GM23248 (cell line): ENCODE measurements at places on chromosomes 12 and 14. TPM values are rescaled to one million over a fixed set of nuclear protein-coding genes. Genes with fewer than 3 reads are reported as not detected.

DNA sequence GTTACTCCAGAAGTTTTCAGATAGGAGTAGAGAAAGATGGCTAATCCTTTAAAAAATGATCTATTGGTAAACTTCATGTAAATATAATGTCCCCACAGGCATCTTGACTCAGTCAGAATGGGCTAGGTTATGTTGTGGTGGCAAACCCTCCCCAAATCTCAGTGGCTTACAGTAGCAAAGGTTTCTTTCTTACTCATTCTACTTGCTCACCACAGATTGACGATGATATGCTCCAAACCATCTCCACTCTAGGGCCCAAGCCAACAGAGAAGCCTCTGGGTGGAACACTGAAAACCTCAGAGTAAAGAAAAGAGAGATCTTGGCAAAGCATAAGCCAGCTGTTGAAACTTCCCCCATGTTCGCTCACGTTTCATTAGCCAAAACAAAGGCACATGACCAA is 146.4 kb downstream of the EMP1 start:
- DNase-seq, result peak; percentile 64
- H3K36me3 ChIP-seq, result no peaks in the 10 kb centered on the region
- H3K27ac ChIP-seq, result no peak overlapping the region
- no peaks in the 10 kb centered on the region for H3K27me3 ChIP-seq

DNA sequence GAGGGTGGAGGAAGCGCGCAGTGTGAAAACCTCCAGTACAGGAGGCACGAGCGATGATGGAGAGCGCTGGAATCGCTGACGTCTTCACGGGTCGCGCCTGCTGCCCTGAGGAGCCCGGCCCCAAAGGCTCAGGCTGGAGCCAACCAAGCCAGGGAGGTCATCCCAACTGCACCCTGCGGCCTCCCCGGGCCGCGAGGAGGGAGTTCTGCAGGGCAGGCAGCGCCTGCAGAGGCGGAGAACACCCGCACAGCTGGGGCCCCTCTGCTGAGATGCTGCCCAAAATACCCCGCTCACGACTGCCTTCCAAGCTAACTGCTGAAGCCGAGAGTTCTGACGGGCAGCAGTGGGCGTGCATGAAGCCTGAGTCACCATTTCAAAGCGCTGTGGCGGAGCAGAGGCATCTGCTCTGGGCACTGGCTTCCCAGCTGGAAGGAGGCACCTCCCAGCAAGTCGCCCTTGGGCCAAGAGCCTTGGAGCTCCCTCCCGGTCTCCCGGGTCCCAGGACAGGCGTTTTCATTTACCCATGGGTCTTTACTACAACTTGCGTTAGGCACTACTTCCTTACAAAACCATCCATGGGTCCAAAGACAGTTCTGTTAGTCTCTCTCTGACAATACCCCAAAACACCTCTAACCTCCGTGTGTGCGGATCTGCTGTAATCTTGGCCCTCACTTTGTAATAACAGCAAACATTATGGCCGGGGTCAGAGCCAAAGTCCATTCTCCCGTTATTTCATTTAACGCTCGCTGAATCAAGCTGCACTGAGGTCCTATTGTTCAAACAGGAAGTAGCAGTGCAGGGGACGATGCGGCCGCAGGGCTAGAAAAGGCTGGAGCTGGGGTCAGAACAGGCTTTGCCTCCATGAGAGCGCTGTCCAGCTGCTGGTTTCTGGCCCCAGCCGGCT is 60.1 kb upstream of the RIMBP2 start:
- peak overlapping the region; percentile 67 for H3K4me3 ChIP-seq
- peaks cover 12% of the 10 kb centered on the region for H3K4me1 ChIP-seq
- no peaks in the 10 kb centered on the region for H3K27me3 ChIP-seq

GRCh38 chr14:55028066-55028465 is 1.0 kb downstream of the SOCS4 start:
- H3K27ac ChIP-seq, result peak overlapping the region; percentile 84
- H3K4me3 ChIP-seq, result peak overlapping the region; percentile 91
- no peaks in the 10 kb centered on the region for H3K27me3 ChIP-seq
- H3K4me1 ChIP-seq, result peaks cover 35% of the 10 kb centered on the region
- DNase-seq, result peak; percentile 54

DNA sequence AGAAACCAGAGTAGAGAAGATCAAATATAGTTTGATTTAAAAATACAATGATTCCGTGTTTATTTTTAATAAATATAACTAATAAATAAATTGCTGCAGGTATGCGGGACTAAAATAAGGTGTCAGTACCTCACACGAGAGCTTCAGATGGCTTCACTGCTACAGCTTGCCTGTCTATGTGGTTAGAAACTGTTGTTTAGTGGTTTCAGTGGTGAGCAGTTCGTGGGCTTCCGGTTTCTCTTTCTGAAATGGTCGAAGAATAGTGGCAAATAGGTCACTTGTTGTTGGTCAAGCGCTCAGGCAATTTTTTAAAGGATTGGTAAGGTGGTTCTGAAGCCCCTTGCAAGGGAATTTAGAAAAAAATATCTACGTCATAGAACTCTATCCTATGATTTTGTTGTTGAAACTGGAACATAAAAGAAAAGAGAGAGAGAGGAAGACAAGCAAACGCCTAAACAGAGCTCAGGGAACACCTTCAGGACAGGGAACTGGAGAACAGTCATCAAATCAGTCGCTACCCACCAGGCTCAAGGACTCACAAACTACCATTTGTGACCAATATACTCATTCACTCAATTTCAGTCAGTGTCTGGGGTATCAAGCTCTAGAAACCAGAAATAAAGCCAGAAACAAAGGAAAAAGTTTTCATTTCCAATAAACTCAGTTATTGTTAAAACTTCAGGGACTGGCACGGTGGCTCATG is 31.3 kb downstream of the GABARAPL1 start:
- H3K36me3 ChIP-seq, result no peaks in the 10 kb centered on the region
- H3K4me1 ChIP-seq, result peaks cover 7% of the 10 kb centered on the region

The ADAMTS20 gene
- total RNA-seq, result not detected in 2 replicates

DNA sequence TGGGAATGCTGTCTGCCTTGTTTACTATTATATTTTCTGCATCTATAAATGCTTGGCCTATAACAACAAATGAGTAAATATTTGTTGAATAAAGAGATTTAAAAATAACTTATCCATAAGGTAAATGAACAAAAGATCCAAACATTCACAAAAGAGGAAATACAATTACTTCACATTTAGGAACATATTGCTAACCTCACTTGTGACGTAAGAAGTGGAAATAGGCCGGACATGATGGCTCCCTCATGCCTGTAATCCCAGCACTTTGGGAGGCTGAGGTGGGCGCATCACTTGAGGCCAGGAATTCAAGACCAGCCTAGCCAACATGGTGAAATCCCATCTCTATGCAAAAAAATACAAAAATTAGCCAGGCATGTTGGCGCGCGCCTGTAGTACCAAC is 25.7 kb upstream of the CKAP4 start:
- no peak overlapping the region for H3K4me3 ChIP-seq
- H3K27me3 ChIP-seq, result no peaks in the 10 kb centered on the region
- no peaks in the 10 kb centered on the region for H3K36me3 ChIP-seq
- H3K4me1 ChIP-seq, result no peaks in the 10 kb centered on the region
- no peak for DNase-seq
- no peak overlapping the region for H3K27ac ChIP-seq

DNA sequence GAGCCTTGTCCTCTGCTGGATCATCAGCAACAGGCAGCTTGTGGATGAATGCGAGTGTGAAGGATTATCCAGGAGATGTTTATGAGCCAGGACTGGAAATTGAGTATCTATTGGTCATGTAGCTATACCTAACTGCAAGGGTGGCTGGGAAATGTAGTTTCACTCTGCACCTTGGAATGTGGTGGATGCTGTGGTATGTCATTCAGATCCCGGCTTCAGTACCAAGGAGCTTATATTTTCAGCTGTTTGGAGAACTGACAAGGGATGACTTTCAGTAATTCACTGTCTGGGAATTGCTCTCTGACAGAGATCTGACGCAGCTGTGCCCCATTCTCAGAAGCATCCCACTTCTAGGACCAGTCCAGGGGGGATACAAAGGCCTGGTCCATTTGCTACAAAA is 792.3 kb upstream of the NOVA1 start:
- no peaks in the 10 kb centered on the region for H3K36me3 ChIP-seq
- no peaks in the 10 kb centered on the region for H3K4me1 ChIP-seq
- no peak for DNase-seq
- no peak overlapping the region for H3K27ac ChIP-seq
- H3K27me3 ChIP-seq, result no peaks in the 10 kb centered on the region

The CLEC7A gene
- not detected in 2 replicates for total RNA-seq

- no peak for DNase-seq
- no peaks in the 10 kb centered on the region for H3K36me3 ChIP-seq
- no peak overlapping the region for H3K4me3 ChIP-seq
- no peaks in the 10 kb centered on the region for H3K4me1 ChIP-seq
Measured at GRCh38 chr14:98417001-98417400, 855.0 kb downstream of the BCL11B start.

DNA sequence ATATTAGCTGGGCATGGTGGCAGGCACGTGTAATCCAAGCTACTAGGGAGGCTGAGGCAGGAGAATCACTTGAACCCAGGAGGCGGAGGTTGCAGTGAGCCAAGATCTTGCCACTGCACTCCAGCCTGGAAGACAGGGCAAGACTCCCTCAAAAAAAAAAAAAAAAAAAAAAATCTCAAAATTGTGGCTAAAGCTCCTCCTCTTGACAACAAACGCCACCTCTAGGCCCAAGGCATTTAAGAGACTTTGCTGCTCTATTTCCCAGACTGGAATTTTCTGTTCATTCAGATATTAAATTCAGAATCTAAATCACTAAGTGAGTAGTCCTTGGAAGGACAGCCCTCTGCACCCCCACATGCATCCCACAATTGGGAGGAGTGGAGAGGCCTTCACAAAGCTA is 1.4 kb downstream of the ZFYVE1 start:
- H3K27me3 ChIP-seq, result no peaks in the 10 kb centered on the region
- H3K4me3 ChIP-seq, result peak overlapping the region; percentile 90
- peaks cover 24% of the 10 kb centered on the region; the same call in 1 of the 2 replicates for H3K4me1 ChIP-seq
- DNase-seq, result peak; percentile 70
